ENCODE measurements at places on chromosomes 4 and X.

DNA sequence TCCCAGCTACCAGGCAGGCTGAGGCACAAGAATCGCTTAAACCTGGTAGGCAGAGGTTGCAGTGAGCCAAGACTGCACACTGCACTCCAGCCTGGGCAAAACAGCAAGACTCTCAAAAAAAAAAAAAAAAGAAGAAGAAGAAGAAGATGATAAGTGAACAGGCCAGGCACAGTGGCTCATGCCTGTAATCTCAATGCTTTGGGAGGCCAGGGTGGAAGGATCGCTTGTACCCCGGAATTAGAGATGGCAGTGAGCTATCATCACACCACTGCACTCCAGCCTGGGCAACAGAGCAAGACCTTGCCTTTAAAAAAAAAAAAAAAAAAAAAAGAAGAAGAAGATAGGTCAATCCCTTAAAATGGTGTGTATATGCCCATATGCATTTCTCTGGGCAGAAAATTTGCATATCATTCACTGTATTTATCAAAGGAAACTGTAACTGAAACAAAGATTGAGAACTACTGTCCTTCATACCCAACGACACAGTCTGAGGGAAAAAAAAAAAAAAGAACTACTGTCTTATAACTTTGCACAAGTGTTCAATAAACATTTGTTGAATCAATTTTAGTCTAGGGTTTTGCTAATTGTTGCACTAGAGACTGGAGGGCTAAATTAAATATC lies 2.3 kb downstream of the RFC1 start:
- DNase-seq: peak; percentile 8

GRCh38 chr4:47510506-47511143 lies 25.6 kb downstream of the ATP10D start:
- DNase-seq: no peak

GRCh38 chr4:95248720-95249425 lies 299.9 kb downstream of the UNC5C start:
- no peak for DNase-seq

DNA sequence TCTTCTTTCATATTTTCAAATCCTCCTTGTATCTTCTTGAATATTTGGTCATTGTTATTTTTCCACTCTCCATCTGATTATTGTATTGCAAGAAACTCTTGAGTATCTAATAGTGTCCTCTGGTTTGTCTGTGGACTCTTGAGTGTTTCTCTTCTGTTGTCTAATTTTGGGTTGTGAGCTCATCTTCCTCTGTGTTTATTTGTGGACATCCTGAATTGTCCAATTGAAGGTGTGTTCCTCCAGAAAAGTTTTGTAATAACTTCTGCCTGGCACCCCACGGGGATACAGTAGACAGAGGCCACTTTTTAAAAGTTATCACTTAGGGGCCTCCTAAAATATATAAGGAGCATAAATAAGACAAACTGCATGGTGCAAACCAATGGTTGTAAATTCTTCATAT lies 3.1 kb upstream of the CC2D2A start:
- DNase-seq: no peak

- no peak for DNase-seq
These were observed 334.1 kb downstream of the PCDH7 start for GRCh38 chr4:31054295-31054694.

- DNase-seq: no peak
These were observed 118.2 kb downstream of the PCDH7 start for GRCh38 chr4:30838331-30838730.

DNA sequence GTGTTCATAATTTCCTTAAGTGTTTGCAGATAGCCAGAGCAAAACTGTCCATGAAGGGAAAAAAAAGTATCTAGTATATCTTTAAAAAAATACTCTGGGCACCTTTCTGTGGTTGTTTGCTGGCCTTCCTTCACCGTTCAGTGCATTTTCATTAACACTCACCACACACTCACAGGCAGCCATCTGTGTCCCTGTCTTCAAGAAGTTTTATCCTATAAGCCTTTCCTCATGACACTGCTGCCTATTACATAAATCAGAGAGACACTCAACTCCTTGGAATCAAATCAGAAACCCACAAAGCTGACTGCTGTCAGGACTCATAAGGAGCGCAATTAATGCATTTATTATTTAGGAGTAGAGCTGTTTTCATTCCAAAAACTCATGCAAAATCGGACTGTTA lies 1720.2 kb downstream of the PCDH7 start:
- DNase-seq: no peak

- no peak for DNase-seq
These were observed 295.4 kb downstream of the BCOR start for GRCh38 chrX:39802354-39802753.

DNA sequence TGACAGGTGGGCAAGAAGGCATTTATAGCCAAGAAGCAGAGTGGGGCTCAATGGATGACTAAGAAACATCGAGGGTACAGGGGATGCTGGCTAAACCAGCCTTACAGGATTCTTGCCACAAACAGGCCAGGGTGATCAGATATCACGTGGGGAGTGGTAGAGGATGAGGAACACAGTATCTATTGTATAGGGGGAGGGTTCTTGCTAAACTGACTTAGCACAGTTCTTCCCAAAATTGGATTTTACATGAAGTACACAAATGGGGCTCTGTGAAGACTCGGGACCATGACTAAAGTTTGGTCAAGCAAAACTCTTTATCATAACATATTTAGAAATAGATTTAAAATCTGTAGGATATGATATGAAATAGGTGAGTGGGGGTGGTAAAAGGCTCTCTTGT lies 144.0 kb upstream of the ATOH1 start:
- DNase-seq: no peak

GRCh38 chrX:154603438-154604430 lies 15.3 kb downstream of the CTAG1B start:
- no peak for DNase-seq

- DNase-seq: no peak
These were observed 84.3 kb upstream of the PGRMC2 start for GRCh38 chr4:128371876-128372275.

- no peak for DNase-seq
These were observed 36.3 kb downstream of the ING2 start for GRCh38 chr4:183541010-183541751.

DNA sequence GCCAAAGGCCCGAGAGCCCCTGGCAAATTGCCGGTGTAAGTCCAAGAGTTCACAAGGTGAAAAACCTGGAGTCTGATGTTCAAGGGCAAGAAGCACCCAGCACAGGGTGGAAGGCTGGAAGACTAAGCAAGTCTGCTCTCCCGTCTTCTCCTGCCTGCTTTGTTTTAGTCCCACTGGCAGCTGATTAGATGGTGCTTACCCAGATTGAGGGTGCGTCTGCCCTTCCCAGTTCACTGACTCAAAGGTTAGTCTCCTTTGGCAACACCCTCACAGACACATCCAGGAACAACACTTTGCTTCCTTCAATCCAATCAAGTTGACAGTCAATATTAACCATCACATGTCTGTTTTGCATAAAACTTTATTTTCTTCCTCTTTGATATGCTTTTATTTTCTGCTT lies 157.4 kb downstream of the HS3ST1 start:
- no peak for DNase-seq

DNA sequence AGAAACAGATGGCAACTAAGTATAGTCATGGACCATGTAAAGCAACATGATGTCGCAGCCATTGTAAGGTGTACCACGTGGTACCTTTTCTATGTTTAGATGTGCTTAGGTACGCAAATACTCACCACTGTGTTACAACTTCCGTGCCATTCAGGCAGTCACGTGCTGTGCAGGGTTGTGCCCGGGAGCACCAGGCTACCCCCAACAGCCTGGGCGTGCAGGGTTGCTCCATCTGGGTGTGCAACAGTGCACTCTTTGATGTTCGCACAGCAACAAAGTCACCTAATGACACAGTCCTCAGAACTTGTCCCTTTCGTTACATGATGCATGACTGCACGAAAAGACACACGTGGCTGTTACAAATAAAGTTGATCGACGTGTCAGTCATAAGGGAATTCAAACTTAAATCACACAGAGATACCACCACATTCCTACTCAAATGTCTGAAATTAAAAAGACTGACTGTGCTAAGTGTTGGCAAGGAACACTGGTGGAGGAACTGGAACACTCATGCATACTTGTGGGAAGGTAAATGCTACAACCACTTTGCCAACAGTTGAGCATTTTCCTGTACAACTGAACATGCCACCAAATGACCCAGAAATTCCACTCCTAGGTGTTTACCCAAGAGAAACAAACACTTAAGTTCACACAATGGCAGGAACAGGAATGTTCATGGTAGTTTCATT lies 24.3 kb downstream of the CPLX1 start:
- DNase-seq: no peak

Data from NCI-H526 (cell line).